ENCODE measurements at places on chromosomes 13 and 19.

- no peak for DNase-seq
These were observed 8.9 kb upstream of the SLC15A1 start for GRCh38 chr13:98761126-98761985.

GRCh38 chr19:4449022-4449638 lies 8.5 kb downstream of the UBXN6 start:
- DNase-seq: no peak

DNA sequence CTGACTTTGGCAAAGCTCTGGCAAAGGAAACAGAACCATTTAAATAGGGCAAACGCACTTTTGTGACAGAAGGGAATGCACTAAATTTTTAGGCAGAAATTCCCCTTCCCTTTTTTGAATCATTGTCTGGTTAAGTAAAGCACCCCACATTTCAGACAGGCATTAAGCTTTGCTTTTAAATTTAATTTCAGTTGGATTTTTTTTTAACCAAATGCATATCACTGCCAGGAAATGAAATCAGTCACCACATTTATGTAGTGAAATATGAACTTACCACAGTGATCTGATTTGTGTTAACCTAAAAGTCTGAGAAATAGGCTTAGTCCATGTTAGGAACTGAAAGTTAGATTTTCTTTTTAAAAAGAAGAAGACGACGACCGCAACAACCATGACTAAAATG lies 10.8 kb downstream of the GPR183 start:
- no peak for DNase-seq

DNA sequence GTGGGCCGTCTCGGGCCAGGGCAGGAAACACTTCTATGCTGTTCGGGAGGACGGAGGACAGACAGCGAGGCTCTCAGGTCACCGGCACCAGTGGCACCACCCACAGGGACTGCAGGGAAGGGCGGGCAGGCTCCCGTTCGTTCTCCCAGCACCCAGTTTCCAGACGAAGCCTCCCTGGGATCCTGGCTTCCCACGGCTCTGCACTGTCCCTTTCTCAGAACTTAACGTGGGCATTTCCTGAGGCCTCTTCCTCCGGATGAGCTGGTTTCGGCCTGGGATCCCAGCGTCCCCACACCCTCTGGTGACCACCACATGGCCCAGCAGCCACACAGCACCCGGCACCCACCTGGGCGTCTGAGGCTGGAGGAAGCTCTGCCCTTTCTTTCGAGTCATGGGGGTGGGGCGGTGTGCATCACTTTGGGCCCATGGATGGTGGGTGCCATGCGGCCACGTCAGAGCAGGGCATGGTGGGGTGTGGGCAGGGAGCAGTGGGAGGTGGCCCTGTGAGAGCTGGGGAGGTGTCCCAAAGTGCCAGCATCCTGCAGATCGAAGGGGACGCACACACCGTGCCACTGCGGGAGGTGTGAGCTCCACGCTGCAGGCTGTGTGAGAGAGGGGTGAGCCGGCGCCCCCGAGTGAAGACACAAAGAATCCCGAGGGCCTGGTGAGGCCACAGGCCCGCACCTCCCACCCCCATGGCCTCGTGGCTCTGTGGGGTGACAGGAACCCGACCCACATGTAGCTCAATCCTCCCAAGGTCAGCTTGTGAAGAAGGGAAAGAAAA lies 38.7 kb upstream of the GRTP1 start:
- no peak for DNase-seq

DNA sequence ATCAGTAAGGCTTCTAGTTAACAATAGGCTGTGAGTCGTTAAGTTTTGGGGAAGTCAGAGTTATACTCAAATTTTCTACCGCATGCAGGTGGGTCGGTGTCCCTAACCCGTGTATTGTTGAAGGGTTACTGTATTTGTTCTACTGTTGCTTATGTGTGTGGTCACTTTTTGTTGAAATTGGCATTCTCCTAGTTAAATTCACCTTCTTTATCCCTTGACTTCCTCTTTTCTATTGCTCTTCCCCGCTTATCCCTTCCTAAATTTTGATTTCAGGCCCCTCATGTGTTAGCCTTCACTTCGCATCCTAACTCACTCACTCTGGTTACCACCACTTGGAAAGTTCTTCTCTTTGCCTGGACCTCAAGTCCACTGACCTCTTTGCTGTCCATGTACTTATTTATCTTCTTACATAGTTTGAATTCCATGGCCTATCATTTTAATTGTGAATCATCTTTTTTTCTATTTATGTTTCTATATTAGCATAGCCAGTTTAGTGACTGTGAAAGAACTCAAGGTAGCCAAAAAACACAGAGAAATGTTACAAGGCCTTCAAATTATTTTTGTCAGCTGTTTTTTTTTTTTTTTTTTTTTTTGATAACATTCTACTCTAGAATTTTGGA lies 52.9 kb downstream of the NDFIP2 start:
- DNase-seq: no peak

DNA sequence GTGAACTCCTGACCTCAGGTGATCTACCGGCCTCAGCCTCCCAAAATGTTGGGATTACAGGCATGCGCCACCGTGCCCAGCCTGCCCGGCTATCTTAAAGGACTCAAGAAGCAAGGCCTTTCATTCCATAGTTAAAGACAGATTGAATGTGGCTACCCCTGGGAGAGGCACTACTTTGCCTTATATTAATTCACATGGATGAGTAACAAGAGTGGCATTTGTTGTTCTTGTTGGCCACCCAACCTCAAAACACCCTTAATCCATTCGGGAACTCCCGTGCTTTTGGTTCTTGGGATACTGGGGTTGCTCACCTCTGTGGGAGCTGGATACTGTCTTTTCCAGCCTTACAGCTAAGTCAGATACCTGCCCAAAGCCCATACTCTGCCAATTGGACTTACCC lies 34.4 kb upstream of the ABCC4 start:
- no peak for DNase-seq

GRCh38 chr13:50518781-50519201 lies 324.7 kb downstream of the DLEU7 start:
- DNase-seq: no peak

DNA sequence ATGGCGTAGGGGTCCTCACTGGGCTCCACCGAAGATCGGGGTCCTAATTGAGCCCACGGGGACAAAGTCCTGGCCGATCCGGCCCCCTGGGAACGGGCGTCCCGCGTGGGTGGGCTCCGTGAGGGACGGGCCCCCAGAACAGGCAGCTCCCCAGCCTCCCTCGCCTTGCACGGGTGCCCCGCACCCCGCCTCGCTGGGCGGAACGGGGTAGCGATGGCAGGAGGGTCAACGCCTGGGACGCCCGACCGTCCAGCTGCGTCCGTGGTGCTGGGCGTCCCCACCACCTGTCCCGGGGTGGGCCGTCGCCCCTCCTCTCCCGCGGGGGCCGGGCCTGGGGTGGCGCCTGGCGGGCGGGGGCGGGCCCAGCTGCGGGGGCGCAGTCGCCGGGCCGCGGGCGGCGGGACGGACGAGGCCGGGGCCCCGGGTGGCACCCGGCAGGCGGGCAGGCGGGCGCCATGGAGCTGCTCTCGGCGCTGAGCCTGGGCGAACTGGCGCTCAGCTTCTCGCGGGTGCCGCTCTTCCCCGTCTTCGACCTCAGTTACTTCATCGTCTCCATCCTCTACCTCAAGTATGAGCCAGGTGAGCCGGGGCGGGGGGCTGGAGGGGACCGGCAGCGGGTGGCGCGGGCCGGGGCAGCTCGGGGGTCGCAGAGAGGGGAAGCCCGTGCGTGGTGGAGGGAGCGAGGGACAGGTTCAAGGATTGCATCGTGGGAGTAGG lies at the start of gene TMEM38A:
Gene TMEM38A (plus strand): TSS at position 377 of the 717 bp plus-strand sequence. CDS start 79 bp downstream, at position 456.
- DNase-seq: peak; percentile 2

GRCh38 chr13:24742977-24743376 lies 21.0 kb upstream of the RNF17 start:
- DNase-seq: no peak

- peak; percentile 77 for DNase-seq
These were observed 1.0 kb downstream of the SMIM24 start for GRCh38 chr19:3479177-3479833.

DNA sequence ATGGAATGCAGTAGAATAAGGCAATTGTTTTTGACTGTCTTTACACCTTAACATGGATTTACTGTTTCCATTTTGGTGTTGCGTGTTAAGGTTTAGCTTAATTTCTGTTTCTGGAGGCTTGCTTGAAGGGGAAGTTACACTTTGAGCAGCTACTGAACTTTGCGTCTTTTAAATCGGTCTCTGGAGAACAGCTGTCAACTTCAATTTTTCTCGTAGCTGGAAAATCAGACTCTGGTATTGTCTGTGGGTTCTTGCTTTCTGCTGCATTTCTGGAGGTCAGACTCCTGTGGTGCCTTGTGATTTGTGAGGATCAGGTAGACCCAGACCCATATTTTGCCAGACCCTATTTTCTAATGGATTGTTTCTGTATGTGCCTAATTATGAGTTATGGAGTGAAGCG lies 146.7 kb downstream of the ATP8A2 start:
- no peak for DNase-seq
